MM.1S (cell line): ENCODE measurements at places on chromosomes 2 and 18.

GRCh38 chr2:60439219-60439974 lies 114.1 kb downstream of the BCL11A start:
- DNase-seq = peak; percentile 35

GRCh38 chr2:64403426-64403825 lies 50.5 kb upstream of the LGALSL start:
- no peak for DNase-seq

GRCh38 chr2:224781400-224781799 lies 65.2 kb upstream of the CCDC195 start:
- DNase-seq = no peak

- no peak for DNase-seq
Measured at GRCh38 chr2:182391443-182391842, 35.4 kb downstream of the PDE1A start.

- no peak for DNase-seq
Measured at GRCh38 chr2:200738590-200738989, 73.1 kb upstream of the BZW1 start.

GRCh38 chr2:50746526-50746925 lies 285.4 kb downstream of the NRXN1 start:
- peak; percentile 42 for DNase-seq

DNA sequence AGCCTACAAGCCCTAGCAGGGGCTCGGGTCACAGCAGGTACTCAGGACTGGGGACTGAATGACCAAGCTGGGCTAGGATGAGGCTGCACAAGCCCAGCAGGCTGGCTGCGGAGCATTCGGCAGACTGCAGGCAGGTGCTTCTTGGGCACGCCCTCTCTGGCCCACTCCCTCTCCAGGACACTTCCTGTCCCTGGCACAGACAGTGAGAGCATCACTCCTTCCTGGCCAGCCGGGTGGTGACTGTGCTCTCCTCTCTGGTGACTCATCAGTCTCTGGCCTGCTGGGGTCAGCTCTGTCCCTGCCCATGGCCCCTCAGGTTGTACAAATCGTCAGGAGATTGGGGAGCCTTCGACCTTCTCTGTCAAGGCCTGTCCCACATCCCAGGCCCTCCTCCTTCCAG lies 22.5 kb downstream of the C1QL2 start:
- no peak for DNase-seq

GRCh38 chr2:200405599-200406298 lies 99.3 kb downstream of the SPATS2L start:
- DNase-seq = no peak

GRCh38 chr2:10297959-10298531 lies 4.7 kb upstream of the HPCAL1 start:
- no peak for DNase-seq

DNA sequence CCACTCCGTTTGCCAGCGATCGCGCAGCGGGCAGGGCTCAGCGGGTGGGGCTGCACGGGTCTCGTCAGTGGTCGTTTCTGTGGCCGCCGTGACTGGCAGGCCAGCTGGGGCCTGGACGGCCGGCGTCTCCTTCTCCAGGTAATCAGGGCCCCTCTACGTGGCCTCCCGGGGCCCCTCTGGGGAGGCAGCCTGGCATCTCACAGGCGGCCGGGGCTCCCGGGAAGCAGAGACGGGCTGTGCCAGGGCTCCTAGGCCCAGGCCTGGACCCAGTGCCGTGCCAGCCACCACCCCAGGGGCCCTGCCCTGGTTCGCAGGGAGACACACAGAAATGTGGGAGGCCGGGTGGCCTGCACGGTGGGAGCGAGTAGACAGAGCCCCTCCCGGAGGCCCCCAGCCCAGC lies 59.5 kb downstream of the NFATC1 start:
- no peak for DNase-seq

GRCh38 chr2:141557329-141558095 lies 573.3 kb downstream of the LRP1B start:
- no peak for DNase-seq
